Retinal pigment epithelial cell (primary cell): ENCODE measurements at places on chromosomes 12 and 14.

DNA sequence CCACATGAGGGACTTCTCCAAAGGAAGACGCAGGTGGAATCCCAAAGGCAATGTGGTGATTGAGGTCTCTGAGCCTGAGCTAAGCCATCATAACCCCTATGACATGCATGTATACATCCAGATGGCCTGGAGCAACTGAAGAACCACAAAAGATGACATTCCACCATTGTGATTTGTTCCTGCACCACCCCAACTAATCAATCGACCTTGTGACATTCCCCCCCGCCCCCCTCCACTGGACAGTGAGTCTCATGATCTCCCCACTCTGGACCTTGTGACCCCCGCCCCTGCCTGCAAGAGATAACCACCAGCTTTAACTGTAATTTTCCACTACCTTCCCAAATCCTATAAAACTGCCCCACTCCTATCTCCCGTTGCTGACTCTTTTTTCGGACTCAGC, 87.9 kb downstream of the VCPKMT start:
- no peak for DNase-seq

DNA sequence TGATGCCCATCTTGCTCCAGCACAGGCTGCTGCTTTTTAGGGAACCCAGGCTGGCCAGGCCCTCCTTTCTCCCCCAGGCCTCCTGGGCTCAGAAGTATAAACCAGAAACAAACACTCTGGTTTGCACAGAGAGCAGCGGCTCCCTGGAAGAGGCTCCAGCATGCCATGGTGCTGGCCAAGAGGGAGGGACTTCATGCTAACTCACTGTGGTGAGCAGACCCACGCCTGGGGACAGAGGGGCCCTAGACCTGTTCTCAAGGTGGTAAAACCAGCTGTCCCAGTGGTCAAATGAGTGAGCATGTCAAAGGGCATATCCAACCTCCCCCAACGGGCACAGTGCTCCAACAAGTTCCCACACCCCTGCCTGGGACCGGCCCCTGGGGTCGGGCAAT, 15.5 kb downstream of the BCL11B start:
- no peak for DNase-seq

GRCh38 chr14:63881926-63882325, 29.1 kb downstream of the SYNE2 start:
- no peak for DNase-seq

- no peak for DNase-seq
Observed at GRCh38 chr14:104545151-104545941, 34.2 kb upstream of the C14orf180 start.

DNA sequence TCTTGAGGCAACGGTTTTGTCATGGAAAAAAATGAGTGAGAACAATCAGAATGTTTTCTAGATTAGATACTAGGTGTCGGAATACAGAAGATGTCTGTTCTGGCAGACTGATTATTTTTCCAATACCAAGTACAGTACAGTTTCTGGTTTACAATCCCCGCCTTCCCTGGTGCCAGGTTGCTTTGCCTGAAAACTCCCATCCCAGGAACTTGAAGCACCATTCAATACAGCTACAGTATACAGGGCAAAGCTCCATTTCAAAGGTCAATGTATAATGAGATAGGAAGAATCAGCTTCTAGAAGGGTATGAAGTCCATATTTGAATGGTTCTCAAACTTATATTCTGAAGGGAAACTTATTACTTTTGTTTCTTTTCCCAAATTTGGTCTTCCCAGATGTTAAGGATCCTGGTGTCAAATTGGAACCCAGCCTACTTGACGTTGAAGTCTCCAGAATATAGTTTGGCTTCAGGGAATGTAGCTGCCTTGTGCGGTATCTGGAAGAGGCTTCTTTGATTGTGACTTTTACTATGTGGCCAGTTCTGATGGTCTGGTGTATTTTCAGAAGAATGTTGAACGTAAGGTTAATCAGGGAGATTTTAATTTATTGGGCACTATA, 238.0 kb upstream of the ATP2B1 start:
- no peak for DNase-seq

DNA sequence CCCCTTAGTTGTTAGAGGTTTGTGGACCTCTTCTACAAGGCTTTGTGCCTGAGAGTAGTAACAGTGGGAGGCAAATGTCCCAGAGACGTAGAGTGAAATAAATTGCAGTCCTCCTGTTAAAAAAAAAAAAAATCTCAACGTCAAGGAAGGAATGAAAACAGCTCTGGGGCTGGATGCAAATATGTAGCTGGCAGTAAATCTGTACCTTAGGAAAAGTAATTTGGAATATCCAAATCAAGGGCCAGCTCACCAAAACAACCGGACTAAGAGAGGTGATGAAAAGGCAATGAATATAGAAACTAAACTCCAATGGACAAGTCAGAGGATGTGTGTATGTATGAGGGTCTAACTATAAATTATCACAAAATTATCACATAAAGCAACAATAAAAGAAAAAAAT, 27.0 kb downstream of the SINHCAF start:
- DNase-seq, result no peak

DNA sequence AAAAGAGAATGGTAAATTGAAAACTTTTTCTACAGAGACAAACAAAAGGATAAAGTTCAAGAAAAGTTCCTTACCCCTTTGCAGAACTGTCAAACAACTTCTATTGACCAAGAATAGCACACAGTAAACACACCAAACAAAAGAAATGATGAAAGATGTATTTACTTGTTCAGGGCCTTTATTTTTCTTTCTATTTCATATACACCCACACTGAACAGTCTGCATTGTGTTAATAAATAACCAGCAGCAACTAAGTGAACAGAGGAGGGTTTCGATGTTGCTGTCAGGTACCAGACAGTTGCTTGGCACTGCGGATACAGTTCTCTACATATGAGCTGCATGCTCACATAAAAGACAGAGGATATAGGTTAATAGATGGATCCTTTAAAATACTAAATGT, 122.1 kb downstream of the SOX5 start:
- no peak for DNase-seq

DNA sequence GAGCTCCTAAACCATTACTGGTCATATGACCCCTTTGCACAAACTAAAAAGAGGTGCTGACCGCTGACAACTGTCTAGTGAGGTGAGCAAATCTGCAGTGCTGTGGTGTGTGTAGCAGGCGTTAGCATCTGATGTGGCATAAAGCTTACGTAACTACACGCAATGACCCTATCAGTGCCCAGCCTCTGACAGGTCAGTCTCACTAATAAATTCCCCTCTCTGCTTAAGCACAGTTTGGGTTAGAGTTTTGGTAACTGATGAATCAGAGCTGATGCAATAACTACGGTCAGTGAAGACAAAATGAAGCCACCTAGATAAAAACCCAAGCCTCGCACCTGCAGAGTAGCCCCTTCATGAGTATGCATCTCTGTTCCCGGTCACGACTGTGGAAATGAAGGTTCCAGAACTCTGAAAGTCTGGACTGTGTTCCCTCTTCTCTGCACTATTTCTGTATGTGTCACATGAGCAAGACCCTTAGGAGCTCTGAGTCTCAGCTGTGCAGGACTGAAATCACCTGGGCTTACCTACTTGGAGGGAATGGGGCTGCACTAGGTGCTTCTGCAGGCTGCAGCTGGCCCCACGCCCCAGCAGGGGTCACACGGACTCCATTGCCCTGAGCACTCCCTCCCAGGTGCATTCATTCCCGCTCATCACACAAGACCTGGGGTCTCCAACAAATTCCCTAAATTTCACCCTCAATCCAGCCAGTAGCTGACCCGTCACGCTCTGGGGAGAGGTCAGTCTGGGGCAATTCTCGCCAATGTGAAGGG, 54.4 kb downstream of the RIMBP2 start:
- no peak for DNase-seq

- DNase-seq, result no peak
Observed at GRCh38 chr14:71995741-71996140, 63.5 kb downstream of the RGS6 start.

DNA sequence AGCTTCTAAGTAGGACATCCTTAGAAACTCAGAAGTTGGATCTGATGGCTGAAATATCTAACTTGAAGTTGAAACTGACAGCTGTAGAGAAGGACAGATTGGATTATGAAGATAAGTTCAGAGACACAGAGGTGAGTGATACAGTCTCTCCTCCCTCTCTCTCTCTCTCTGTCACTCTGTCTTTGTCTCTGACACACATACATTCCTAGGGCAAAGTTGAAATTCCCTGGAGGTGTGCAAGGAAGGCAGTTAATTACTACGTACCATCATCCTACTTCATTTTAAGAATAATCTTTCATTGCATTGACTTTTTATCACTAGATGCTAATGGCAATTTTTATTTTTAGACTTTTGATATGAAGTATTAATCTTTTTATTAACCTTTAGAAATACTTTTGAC, 46.2 kb upstream of the REP15 start:
- no peak for DNase-seq

- DNase-seq, result no peak
Observed at GRCh38 chr12:8606890-8607289, 5.8 kb downstream of the AICDA start.

- peak; percentile 58 for DNase-seq
Observed at GRCh38 chr14:96053600-96054381, 14.6 kb downstream of the C14orf132 start.

GRCh38 chr12:2813214-2814185, 1.0 kb downstream of the ITFG2 start:
- no peak for DNase-seq

- DNase-seq, result no peak
Observed at GRCh38 chr12:117140397-117141096, 41.3 kb upstream of the TESC start.

- DNase-seq, result no peak
Observed at GRCh38 chr12:5051334-5051733, 7.7 kb downstream of the KCNA5 start.

DNA sequence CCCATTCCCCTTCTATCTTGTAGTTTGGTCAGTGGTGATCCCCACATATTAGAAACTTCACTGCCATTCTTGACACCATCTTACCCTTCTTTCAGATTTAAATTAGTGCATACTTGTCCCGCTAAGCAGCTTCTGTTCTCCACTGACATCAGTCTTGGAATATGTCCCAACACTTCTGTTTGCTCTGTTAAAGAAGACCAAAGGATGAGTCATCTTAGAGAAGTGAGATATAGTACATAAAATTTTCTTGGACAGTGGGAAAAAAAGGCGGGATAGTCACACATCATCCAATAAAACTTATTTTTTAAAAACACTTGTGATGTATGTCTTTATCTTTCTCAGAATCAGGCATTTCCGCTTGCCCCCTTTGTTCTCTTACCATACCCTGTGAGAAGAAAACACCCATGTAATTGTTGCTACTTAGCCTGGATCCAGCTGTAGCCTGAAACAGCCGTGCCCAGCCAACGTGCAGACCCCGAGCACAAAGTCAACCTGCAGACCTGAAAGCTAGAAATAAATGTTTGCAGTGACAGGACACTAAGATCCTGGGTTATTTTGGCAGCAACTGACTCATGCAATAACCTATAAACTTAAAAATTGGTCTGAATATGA, 100.1 kb upstream of the PDE3A start:
- no peak for DNase-seq

DNA sequence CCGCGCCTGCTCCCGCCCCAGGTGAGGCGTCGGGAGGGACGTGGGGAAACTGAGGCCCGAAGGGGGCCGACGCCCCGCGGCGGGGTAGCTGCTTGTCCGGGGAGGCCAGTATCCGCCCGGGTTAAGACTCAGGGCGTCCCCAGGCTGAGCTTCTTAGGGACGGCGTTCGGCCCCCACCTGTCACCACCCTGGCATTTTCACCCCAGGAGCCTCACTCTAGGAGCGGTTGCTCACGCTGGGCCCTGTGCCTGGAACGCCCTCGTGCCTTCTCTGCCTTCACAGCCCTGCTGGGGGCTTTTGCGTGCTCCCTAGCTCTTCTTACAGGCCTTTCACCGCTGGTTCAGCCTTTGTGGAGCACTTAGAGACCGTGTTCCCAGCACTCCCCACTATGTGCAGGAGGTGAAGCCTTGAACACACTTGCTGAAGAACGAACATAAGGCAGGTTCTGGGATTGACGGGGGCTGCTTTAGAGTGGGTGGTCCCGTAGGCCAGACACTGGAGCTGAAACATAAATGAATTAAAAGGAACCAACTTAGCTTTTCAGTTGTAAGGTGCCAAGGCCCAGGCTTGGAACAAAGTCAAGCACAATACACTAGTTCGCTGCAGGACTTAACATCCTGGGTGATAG, 601 bp downstream of the ZNF839 start:
- DNase-seq, result no peak

DNA sequence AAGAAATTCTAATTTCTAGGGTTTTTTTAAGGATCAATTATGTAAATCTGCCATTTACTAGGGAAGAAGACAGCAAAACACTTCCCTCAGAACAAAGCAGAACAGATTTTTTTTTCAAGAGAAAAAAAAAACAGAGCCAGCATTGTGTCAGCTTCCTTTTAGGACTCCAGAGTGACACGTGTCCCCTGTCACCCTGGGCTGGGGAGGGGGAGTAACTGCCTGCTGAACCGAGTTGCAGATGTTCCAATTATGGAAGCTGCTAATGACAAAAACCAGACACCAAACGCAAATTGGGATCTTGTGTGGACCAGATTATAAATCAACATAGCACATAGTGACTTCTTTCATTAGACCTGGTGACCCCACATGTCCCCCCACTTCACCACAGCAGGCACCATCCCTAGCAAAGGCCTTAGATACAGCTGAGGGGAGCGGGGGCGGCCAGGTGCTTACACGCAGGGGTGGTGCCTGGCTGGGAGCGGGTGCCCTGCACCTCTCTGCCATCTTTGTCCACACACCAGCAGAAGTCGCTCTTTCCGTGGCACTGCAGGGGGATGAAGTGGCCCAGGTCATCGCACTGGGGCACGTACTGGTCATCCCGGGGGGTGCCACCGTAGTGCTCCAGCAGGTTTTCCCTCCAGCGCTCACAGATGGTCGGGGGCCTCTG, 25.4 kb downstream of the RTRAF start:
- DNase-seq, result no peak

- no peak for DNase-seq
Observed at GRCh38 chr12:48002414-48002730, 1.9 kb downstream of the COL2A1 start.

- no peak for DNase-seq
Observed at GRCh38 chr12:98513379-98514322, 1.7 kb upstream of the TMPO start.

DNA sequence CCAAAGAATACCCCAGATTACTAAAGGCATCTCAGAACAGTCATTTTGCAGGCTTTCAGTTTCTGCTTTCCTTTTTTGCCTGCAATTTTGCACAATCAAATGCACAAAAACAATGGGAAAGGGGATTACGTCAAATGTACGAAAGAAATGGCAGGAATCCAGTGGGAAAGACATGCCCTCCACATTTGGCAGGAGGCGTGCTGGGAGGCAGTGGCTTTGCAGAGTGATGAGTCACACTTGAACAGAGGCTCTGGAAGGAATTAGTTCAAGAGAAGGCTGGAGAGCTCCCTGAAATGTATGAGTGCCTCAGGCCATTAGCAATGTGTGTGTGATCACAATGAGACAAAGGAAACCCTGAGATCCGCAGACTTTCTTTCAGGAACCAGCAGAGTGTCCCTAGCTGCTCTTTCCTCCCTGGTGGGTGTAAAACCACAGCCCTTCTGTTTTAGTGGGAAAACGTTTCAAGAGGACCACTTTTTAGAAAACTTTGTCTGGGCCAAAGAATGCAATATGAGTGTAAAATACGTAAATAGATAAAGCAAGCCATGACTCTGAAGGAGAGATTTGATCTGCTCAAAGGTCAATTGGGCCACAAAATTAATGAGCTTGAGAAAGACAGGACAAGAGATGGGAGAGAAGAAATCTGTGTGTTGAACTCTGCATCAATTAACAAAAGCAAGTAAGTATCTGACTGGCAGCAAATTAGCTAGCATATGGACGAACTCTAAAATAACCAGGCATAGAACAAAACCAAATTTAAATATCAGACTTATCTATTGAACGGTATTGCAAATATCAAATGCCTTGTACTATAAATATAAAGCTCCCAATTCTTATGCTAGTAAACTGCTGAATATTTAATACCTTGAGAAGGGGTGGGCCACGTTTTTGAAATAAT, 155.4 kb upstream of the PDE3A start:
- DNase-seq, result peak; percentile 100
